Activated CD8-positive, alpha-beta T cell treated with anti-CD3 and anti-CD28 coated beads, Interleukin-2, amount 10 ng/mL, durations not matched to agents 7 days and 5 days (primary cell): ENCODE measurements at places on chromosomes 1 and 21. TPM values are rescaled to one million over a fixed set of nuclear protein-coding genes. Genes with fewer than 3 reads are reported as not detected.

GRCh38 chr21:35779690-35780570 lies 280.4 kb downstream of the SETD4 start:
- H3K27ac ChIP-seq: no peak overlapping the region
- no peaks in the 10 kb centered on the region for H3K4me1 ChIP-seq
- H3K4me3 ChIP-seq: no peak overlapping the region
- H3K27me3 ChIP-seq: peaks cover 3% of the 10 kb centered on the region
- DNase-seq: no peak

DNA sequence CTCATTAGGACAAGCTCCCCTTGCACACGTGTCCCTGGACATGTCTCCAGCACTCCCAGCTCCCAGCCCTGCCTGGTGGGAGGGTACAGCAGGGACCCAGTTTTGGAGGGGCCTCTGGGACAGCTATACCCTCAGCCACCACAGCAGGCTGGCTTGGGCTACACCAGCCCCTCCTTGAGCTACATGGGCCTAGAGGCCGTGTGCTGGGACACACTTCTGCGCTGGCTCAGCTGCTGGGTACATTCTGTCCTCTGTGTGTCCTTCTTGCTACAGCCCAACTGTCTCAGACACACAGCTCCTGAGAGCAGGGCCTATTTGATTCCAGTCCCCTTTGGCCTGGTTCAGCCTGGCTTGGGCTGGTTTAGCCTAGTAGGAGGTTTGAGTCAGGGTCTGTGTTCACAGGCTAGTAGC lies 26.7 kb downstream of the DMAP1 start:
- H3K36me3 ChIP-seq: no peaks in the 10 kb centered on the region
- no peak overlapping the region for H3K4me3 ChIP-seq
- no peak overlapping the region for H3K27ac ChIP-seq
- peaks cover 5% of the 10 kb centered on the region for H3K4me1 ChIP-seq
- DNase-seq: no peak

- no peaks in the 10 kb centered on the region for H3K36me3 ChIP-seq
- no peaks in the 10 kb centered on the region for H3K4me1 ChIP-seq
- H3K4me3 ChIP-seq: no peak overlapping the region
- DNase-seq: no peak
- H3K27me3 ChIP-seq: no peaks in the 10 kb centered on the region
- H3K27ac ChIP-seq: no peak overlapping the region
Observed at GRCh38 chr1:217562229-217562878, 68.5 kb downstream of the GPATCH2 start.

- H3K4me1 ChIP-seq: peaks cover 18% of the 10 kb centered on the region
- H3K27me3 ChIP-seq: peaks cover 25% of the 10 kb centered on the region
- no peak overlapping the region for H3K4me3 ChIP-seq
- H3K36me3 ChIP-seq: no peaks in the 10 kb centered on the region
- peak; percentile 74 for DNase-seq
- no peak overlapping the region for H3K27ac ChIP-seq
Observed at GRCh38 chr1:203338335-203339036, 12.4 kb downstream of the FMOD start.

DNA sequence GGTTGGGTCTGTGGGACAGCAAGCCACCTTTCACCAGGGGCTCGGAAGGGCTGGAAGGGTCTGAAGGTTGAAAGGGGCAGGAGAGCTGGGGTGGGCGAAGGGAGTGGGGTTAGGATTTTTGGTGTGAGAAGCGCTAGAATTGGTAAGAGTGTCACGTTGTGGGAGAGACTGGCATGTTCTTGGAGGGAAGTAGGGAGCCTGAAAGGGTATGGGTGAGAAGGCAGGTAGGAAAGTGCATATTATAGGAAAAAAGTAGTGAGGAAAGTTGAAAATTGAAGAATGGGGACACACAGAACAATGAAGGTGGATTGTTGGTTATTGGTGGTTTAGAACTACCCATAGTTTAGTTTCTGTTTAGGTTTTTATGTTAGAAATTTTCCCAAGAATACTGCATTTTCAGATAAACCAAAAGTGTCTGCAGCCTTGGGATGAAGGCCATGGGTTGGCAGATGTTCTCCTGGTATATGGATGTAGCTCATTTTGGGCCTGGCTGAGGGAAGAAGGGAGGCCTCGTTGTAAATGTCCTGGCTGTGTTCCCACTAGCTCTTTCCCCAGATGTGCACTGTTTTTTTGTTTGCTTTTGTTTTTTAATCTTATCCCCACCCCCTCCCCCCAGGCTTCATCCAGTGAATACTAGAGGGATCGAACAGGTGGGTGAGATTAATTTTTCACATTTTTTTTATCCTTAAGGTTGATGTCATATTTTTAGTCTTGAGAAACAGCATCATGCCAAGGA lies 1.2 kb downstream of the LRRC42 start:
- peaks cover 46% of the 10 kb centered on the region for H3K4me1 ChIP-seq
- H3K27ac ChIP-seq: peak overlapping the region; percentile 77
- H3K27me3 ChIP-seq: no peaks in the 10 kb centered on the region
- peaks cover 37% of the 10 kb centered on the region for H3K36me3 ChIP-seq
- no peak for DNase-seq
- peak overlapping the region; percentile 72 for H3K4me3 ChIP-seq

GRCh38 chr1:152479792-152480595 lies 30.6 kb upstream of the LCE5A start:
- peaks cover 3% of the 10 kb centered on the region for H3K36me3 ChIP-seq
- peaks cover 8% of the 10 kb centered on the region for H3K4me1 ChIP-seq
- H3K27ac ChIP-seq: peak overlapping the region; percentile 53
- H3K4me3 ChIP-seq: no peak overlapping the region

GRCh38 chr1:224420106-224420505 lies 14.5 kb downstream of the WDR26 start:
- H3K27ac ChIP-seq: no peak overlapping the region
- H3K4me1 ChIP-seq: peaks cover 6% of the 10 kb centered on the region
- no peak overlapping the region for H3K4me3 ChIP-seq
- no peak for DNase-seq

UMODL1 gene
- total RNA-seq: not detected

DNA sequence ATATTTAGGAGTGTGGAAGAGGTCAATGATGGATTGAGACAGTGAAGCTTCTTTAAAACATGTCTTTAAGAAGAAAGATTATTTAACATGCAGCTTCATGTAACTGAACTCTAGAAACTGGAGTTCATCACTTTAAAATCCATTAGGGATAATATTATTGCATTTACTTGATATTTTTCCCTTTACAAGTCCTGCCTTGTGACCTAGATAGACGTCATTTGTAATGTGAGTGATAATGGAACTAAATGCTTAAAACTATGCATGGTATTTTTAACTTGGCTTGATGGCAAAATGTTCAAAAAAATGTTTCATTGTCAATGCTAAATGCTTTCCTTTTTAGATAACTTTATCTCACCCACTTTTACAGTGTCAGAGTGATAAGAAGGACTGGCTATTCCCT lies 723.7 kb downstream of the RWDD3 start:
- DNase-seq: no peak
- no peaks in the 10 kb centered on the region for H3K4me1 ChIP-seq
- no peaks in the 10 kb centered on the region for H3K36me3 ChIP-seq
- no peaks in the 10 kb centered on the region for H3K27me3 ChIP-seq
- no peak overlapping the region for H3K4me3 ChIP-seq
- H3K27ac ChIP-seq: no peak overlapping the region

OR14A2 gene
- not detected for total RNA-seq

DNA sequence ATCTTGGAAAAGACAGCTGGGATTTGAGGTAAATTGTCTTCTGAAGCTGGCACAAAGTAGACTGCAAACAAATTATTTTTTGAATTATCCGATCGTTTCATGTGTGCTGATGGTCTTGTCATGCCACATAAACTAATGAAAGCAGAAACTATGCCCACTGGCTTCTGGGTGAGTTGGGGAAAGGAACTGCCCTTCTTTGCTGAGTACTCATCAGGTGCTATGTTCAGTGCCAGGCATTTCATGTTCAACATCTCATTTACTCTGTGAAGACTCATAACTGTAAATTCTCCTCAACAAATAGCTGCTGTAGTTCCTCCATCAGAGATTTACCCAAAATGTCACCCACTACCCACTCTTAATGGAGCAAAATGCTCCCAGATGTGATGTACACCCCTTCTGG lies 1.2 kb downstream of the TRIT1 start:
- DNase-seq: no peak
- H3K4me1 ChIP-seq: peaks cover 28% of the 10 kb centered on the region
- H3K27ac ChIP-seq: no peak overlapping the region
- H3K4me3 ChIP-seq: peak overlapping the region; percentile 95
- H3K36me3 ChIP-seq: peaks cover 17% of the 10 kb centered on the region

DNA sequence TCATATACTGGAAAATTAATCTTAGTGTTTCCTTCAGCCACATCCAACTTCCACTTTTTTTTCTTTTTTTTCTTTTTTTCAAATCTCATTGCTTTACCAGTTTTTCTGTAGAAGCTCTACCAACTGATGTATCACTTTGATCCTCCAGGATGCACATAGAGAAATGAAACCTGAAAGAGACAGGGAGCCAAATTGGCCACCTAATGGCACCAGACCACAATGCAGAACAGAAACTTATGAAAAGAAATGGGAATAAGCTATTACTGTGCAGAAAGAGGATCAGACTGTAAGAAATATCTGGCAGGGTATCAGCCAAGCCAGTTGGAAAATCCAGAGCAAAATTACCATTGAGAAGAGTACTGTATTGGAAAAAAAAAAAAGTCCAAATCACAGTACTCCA lies 1514.2 kb downstream of the MRPL39 start:
- H3K27me3 ChIP-seq: peaks cover 7% of the 10 kb centered on the region
- no peaks in the 10 kb centered on the region for H3K4me1 ChIP-seq

- no peak overlapping the region for H3K27ac ChIP-seq
- H3K4me1 ChIP-seq: no peaks in the 10 kb centered on the region
- DNase-seq: no peak
- no peaks in the 10 kb centered on the region for H3K36me3 ChIP-seq
- H3K27me3 ChIP-seq: peaks cover 8% of the 10 kb centered on the region
Observed at GRCh38 chr1:232328486-232329102, 301.3 kb downstream of the SIPA1L2 start.

APP gene
- total RNA-seq: 14.5 TPM

DNA sequence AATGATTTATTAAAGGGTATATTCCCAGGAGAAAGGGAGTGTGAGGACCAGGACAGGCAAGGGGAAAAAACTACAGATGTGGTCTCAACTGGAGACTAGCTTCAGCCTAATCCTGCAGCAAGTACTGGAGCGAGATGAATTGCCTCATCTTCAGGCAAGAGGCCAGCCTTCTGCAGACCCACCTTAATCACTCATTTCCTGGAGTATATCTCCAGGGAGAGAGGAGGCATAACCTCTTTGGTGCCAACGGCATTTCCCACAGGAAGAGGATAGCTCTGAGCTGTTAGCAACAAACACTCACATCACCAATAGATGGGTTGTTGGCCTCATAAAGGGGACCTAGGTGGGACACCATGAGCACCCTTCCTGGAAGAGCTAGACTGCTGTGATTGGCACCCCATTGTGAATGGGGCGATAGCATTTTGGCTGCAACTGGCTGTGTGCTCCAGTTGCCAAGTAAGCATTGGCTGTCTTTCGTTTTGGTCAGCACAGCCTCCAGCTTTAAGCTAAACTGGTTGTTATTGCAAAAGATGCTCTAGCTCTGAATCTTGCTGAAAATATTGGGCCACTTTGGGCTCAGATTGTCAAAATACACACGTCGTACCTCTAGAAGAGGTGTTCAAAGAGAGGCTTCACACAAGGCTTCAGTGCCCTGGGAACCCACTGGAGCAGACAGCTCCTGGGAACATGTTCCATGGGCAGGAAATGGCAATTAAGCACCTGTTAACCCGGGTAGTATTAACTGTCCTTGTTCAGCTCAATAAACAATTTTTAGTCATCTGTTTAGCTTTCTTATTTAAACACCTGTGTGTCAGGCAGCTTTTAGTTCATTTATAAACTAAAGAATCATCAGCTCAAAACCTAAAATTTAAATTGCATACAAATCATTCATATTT lies 314.8 kb upstream of the C1orf87 start:
- H3K27me3 ChIP-seq: no peaks in the 10 kb centered on the region
- DNase-seq: no peak
- no peaks in the 10 kb centered on the region for H3K4me1 ChIP-seq
- no peak overlapping the region for H3K27ac ChIP-seq

DNA sequence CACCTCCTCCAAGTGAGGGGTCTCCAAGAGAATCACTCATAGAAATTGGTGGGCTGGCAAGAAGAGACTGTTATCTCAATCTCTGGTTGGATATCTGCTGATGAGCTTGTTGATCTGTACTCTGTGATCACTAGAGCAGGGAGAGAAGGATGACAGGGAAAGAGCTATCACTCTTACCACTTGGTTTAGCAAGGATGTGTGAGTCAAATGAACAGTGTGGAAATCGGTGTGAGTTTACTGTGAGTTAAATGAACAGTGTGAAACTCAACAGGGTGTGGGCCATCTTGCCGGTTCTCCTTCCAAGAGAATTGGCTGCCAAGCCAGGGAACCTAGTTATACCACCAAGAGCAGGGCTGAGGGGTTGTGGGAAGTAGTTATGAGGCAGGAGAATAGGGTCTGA lies 33.3 kb upstream of the CD1D start:
- H3K27ac ChIP-seq: no peak overlapping the region
- no peak for DNase-seq
- H3K36me3 ChIP-seq: no peaks in the 10 kb centered on the region
